ENCODE measurements at places on chromosomes 6 and 20.

DNA sequence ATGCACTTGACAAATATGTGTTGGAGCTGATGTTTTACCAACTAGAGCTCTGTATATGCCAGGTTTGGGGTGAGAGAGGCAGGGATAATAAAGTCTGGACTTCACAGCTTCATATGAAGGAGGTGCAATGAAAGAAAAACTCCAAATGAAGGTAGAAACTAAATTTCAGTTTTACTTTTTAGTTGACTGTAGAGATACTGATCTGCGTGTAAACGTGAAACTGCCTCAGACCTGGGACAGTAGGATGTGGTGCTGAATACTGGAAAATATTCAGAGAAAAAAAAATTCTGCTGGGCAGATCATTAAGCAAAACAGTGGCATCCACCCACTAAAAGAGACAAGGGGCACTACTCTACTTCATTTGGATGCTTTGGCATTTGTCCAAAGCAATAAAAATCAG is 94.5 kb downstream of the BACH2 start:
- no peak for DNase-seq

DNA sequence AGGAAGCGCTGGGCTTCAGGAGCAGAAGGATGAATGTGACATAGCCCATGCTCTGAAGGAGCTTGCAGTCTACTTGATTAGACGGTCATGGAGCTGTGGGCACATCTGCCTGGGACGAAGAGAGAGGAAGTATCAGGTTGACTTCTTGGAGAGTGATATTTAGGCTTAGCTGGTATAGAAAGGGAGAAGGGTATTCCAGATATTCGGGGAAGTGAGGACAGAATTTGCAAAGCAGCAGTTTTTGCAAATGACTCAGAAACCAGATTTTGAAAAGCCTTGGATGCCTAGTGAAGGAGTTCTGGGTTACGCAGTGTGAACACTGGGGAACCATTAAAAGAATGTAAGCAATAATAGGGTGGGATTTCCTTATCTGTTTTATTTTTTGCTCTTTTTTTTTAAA is 60.7 kb downstream of the EYA4 start:
- no peak for DNase-seq

GRCh38 chr20:58998656-58999055 is 8.4 kb downstream of the CTSZ start:
- no peak for DNase-seq

DNA sequence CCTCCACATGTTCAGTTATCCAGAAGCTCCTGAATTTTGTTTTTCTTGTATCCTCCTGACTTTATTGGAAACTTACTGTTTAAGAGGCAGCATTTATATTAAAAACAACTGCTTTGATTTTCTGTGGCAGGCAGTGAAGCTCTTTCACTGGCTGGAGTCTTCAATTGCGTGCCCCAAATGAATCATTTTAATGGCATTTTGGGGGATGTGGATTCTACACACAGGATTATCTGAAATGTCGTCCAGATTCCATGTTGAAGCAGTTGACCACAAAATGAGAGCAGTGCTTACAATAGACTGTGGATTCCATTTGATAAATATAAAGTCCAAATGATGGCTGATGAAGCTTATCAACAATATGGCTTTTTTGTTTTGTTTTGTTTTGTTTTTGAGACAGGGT is 41.0 kb upstream of the HIVEP1 start:
- DNase-seq: peak; percentile 91

DNA sequence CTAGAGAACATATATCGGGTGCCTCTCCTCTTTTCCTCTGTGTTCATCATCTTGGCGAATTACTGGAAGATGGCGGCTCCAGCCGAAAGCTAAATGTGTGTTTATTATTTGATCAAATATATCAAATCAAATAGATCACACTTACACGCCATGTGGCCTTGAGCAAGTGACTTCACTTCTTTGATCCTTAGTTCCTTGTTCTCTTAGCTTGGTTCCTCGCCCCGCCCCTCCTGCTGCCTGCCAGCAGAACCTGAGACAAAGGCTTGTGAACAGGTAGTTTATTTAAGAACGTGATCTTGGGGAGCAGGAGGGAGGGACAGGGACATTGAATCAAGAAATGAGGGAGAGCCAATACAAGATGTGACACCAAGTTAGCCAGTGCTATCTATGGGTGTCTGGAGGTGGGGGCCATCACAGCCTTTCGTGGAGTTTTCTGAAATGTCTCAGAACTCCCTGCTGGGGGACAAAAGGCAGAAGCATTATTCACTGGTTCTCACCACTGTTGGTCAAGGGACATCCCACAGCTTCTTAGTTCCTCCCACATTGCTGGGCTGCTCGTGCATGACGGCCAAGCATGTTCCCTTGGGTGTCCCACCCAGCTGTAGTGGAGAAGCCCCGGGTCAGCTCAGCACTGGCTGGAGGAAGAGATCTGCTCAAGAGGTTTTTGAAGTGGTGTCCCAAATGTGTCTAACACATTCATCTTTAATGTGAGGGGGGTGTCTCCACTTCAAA is 44.9 kb upstream of the RNF24 start:
- DNase-seq: no peak

GRCh38 chr6:131555992-131556391 is 17.0 kb upstream of the ARG1 start:
- no peak for DNase-seq

DNA sequence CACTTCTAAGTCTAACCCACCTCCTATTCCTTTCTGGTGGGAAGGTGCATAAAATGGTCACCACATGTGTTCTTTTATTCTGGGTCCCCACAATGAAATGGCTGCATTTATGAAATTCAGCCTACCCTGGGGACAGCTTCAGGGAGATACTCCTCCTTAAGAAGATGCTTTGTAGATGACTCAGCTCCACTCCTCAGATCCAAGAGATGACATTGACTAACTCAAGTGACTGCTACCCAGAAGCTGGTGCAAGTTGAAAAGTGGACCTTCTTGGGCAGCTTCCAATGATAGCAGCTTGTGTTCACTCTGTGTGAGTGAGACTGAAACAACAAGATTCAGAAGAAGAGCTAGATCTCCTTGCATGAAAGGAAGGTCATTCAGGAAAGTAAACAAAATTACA is 113.4 kb downstream of the SCP2D1 start:
- peak; percentile 4 for DNase-seq

GRCh38 chr6:93418033-93418407 is 1.3 kb downstream of the EPHA7 start:
- DNase-seq: no peak

- DNase-seq: no peak
Measured at GRCh38 chr20:17627101-17627955, 54.7 kb downstream of the RRBP1 start.

DNA sequence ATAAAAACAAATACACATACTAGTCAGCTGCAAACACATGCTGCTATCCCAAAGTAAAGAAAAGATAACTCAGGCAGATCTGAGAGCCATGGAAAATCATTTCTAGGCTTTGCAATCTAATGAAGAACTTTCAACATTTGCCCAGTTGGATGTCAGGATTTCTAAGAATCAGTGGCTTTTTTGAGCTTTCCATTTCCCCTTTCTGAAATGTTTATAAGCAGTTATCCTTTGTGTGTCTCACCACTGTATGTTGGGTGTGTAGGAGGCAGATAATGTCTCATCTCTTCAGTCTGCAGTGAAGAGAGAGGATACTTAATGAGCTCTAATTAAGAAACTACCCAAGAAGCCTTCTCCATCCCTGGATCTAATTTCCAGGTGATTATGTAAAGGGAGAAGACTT is 43.6 kb downstream of the RGS17 start:
- DNase-seq: no peak

DNA sequence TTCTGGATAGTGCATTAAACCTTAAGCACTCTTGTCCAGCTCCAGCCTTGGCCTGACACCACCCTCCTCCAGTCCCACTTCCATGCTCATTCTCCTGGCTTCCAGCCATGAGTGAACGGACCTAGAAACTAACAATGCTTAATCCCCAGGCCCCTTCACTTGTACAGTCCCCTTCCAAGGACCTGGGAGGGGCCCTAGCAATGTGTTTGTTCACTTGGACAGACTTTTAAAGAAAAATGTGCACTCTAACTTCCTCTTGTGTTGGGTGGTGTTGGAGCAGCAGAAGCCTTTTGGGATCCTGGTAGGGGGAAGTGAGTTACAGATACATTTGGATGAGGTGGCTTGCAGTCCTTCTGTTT is 48.9 kb upstream of the CCN6 start:
- DNase-seq: no peak

- DNase-seq: no peak
Measured at GRCh38 chr6:110101885-110102284, 77.6 kb downstream of the WASF1 start.

All from AG10803 (cell line).